DMS53 (cell line): ENCODE measurements at places on chromosomes 4 and X.

DNA sequence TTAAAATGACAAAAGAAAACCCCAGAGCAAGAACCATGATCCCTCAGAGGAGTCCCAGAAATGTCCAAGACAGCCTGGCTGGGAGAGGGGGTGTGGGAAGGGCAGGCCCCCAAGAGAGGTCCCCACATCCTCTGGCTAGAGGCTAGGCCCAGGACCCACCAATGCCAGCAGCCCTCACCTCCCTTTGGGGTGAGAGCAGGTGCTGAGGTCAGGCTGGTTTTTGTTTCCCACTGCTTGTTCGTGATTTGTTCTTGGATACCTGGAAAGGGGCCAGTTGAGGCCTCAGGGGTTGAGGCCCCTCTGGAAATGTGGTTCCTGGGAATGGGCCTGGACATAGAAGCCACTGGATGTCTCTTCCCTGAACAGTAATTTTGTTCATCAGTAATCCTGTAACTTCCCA is 2.3 kb upstream of the GRSF1 start:
- no peak for DNase-seq

DNA sequence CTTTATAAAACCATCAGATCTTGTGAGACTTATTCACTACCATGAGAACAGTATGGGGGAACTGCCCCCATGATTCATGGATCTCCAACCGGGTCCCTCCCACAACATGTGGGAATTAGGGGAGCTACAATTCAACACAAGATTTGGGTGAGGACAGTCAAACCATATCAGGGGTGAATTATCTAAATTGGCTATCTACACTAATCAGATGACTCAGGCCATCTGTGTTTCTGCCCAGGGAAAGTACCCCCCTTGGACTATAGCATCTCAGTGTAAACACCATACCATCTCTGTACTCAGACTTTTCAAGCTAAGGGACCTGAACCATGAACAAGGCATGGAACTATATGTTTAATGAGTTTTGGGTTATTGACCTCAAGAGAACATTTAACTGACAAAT is 76.8 kb downstream of the LNX1 start:
- DNase-seq: no peak

GRCh38 chr4:98406819-98407218 is 145.6 kb downstream of the RAP1GDS1 start:
- no peak for DNase-seq

DNA sequence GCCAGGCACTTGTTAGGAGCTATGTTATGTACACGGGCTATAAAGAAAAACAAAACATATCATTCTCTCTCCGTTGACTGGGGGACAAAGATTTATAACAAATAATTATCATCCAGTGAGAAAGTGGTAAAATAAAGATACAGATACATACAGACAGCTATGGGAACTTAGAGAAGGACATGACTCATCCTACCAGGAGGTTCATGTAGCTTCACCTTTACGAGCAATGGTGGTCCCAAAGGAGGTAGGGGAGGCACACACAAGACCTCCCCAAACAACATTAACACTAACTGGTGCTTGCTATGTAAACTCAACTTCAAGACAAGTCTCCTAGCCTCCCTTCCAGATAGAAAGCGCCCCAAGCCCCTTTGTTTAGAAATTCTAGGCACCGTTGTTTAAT is 8.9 kb downstream of the AMBN start:
- no peak for DNase-seq

DNA sequence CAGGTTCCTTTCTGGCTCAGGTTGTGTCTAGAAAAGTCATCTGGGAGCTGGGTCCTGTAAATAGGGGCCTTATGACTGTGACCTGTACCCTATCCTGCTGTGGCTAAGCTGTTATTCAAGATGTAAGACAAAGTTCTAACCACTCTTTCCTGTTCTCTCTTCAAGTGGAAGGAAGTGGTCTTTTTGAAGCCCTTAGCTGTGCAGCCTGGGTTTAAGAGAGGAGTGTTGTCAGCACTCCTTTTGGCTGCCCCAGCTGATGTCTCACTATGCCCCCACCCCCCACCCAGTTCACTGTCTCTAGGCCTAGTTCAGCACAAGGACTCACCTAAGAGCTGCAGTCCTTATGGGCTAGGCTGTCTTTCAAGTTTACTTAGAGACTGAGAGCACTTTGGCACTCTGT is 1069.5 kb downstream of the FAM133A start:
- no peak for DNase-seq

DNA sequence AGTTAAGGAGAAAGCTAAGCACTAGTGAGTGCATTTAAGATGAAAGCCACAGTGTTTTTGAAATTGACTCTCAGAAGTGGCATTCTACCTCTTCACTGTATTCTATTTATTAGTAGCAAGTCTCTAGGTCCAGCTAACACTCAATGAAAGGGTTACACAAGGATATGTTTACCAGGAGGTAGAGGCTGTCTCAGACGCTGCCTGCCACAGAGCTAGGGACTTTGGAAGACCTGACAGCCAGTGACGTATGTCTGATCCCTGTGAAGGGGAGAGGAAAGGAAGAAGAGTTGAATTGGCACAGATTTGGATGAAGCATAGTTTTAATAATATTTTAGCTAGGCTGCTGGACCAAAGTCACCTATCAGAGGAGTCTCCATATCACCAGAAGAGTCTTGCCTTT is 36.5 kb upstream of the KLHL2 start:
- DNase-seq: no peak

- DNase-seq: no peak
These were observed 31.7 kb upstream of the MXRA5 start for GRCh38 chrX:3378156-3378555.

GRCh38 chr4:90960433-90960832 is 833.2 kb downstream of the CCSER1 start:
- no peak for DNase-seq

DNA sequence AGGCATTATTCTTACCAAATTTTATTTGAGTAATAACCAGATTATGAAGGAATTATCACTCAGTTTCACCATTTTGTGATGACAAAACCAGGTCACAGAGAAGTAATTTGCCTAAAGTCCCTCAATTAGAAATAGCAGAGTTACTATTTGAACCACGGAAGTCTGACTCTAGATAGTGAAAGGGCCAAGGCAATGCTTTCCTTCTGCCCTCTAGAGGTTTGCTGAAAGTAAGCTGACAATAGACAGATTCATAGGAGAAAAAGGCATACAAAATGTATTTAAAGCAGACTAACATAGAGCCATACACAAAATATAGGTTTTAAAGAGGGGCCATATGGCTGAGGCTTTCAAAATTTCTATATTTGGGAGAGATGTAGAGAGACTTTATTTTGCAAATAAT is 43.1 kb downstream of the CXXC4 start:
- DNase-seq: peak; percentile 47

DNA sequence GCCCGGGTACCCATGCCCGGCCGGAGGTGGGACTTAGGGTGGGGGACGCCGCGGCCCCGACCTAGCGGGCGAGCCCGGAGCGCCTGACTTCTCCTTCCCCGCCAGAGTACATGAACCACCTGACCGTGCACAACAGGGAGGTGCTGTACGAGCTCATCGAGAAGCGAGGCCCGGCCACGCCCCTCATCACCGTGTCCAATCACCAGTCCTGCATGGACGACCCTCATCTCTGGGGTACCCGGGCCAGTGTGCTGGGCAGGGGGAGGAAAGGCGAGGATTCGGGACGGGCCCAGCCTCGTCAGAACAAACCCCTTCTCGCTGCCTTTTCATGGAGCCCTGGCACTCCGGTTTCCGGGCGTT is 622 bp downstream of the TAFAZZIN start:
- peak; percentile 77 for DNase-seq

DNA sequence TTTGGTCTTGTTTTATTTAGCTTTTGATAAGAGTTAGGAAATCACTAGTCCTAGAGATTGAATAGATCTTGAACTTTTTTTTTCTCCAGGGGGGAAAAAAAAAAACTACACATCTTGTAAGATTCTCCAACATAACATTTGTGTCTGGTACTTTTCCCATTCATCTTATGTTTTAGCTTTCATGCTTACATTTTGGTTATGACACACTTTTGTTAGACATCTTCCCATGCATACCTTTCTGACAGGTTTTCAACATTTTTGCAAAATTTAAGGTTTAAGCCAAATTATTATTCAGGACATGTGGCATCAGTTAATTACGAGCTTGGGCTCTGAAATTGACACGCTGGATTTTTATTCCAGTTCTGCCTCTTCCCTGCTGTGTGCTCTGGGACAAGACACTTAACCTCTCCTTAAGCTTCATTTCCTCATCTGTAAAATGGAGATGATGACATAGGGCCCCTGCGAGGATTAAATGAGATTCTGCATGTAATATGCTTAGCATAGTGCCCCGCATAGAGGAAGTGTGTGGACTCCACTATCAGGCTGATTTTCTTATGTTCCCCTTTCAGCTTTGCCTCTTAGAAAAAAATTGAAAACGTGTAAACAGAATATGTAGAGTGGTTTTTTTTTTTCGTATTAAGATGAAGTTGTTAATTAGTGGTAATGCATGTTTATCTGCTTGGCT is 5.3 kb downstream of the KIT start:
- DNase-seq: no peak

DNA sequence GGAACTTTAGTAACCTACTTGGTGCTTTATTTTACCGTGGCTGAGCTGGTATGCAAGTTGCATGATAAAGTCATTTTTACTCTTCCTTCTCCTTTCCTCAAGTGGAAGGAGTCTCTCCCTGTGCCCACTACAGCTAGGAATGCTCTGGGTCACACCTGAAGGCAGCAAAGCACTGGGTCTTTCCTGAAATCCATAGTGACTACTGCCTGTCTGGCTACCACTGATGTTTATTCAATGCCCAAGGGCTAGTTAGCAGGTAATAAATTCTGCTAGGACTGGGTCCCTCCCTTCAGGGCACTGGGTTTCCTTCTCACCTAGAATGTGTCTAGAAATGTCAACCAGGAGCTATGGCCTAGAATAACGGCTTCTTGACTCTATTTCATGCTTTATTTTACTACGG is 1081.4 kb downstream of the FAT4 start:
- DNase-seq: peak; percentile 24

GRCh38 chr4:140238351-140239056 is 84.5 kb upstream of the MAML3 start:
- DNase-seq: peak; percentile 91

DNA sequence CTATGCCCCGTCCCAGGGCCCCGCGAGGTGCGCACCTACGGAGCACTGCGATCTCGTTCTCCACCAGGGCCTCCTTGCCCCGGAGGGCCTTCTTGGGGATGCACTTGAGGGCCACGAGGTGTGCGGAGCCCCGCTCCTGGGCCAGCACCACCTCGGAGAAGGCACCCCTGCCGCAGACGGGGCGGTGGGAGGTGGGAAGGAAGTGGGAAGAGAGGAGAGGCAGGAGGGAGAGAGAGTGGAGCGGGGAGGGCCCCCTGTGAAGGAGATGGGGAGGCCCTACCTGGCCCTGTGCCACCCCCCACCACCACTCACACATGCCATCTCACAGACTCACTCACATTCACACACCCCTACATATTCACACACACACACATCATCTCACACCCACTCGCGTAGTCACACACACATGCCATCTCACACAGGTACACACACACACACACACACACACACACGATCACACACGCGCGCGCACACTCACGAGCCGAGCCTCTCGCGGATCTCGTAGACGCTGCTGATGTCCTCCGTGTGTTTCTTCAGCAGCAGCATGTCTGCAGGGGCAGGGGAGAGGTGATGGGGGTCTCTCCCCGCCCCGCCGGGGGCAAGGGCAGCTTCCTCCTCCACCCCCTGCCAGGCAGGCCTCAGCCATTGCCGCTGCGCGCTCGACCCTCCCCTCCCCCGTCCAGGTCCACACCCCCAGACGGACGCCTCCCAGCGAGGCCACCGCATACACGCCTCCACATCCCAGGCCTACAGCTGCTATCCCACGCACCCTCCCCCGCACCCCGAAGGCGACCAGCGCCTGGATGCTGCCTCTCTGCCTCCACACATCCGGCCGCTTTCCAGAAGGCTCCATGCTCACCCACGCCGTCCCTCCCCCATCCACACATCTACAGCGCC is 834 bp downstream of the PNCK start:
- no peak for DNase-seq

DNA sequence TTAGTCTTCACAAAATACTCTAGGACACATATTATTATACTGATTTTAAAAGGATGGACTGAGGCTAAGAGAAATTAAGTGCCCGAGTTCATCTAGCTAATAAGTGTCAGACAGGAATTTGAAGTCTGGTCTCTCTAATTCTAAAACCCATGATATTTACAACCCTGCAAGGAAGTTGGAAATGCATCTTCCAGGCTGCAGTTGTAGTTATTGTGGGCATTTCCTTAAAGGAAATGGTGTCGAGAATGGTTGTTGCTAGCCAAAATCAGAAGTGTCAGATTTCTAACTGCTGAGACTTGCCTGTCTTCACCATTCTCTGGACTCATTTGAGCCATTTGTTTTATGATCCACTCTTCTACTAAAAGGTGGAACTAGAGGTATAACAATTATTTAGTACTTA is 82.5 kb downstream of the FAT4 start:
- no peak for DNase-seq

DNA sequence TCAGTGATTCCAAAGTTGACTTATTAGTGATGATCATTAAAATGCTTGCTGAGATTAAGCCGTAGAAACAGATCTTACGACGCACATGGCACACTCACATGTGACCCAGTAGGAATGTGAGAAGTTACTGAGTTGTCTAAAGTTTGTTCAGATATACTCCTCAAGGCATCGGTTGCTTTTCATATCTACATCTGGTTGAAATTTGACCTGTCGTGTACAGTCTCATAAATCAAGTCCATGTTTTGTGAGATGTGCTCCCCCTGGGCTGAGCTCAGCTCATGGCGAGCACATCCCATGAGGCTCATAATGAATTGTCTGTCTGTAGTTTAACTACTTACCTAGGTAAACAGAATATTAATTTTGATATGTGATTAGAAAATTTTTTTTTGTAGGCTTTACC is 67.0 kb downstream of the TNIP2 start:
- DNase-seq: no peak

- peak; percentile 23 for DNase-seq
These were observed 254.5 kb downstream of the SPRY1 start for GRCh38 chr4:123651066-123651465.

DNA sequence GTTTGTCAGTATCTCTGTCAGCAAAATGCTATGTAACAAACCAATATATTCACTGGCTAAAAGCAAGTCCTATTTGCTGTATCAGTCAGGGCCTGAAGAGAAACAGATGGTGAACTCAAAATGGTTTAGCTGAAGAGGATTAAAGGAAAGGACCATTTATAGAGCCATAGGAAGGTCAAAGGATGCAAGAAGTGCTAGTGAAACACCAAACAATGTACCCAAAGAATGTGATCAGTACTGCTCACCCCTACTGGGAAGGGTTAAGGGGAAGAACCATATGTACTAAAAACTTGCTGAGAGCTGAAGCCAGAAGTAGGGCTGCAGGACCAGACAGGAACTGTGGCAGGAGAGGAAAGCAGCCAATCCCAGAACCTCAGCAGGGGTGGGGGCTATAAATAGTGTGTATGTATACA is 479.3 kb downstream of the INPP4B start:
- DNase-seq: no peak

- DNase-seq: no peak
These were observed 160.0 kb downstream of the FHIP1A start for GRCh38 chr4:151568966-151569365.

- DNase-seq: no peak
These were observed 104.1 kb upstream of the MCF2 start for GRCh38 chrX:139811942-139812629.

- DNase-seq: no peak
These were observed 40.6 kb downstream of the MRPL1 start for GRCh38 chr4:77903186-77903585.

GRCh38 chr4:156665780-156666366 is 305.7 kb downstream of the PDGFC start:
- DNase-seq: no peak
